ENCODE measurements at places on chromosomes 16 and 17.
A peak's percentile ranks its signal among the peaks of the same experiment; 100 is the strongest.

DNA sequence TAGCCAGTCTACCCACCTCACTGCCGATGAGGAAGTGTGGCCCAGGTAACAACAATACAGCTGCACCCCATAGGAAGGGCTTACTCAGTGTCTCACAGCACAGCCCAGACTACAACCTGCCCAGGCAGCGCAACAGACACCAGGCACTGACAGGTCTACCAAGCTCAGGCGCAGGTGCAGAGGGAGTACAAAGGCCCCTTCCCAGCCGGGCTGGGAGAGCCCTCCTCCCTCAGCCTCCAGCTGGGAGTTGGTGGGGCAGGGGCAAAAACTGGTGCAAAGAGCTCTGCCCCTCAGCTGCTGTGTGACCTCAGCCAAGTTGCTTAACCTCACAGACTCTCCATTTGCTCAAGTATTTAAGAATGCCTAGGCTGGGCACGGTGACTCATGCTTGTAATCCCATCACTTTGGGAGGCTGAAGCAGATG lies 112.6 kb upstream of the LHX1 start:
- DNase-seq, result no peak

- DNase-seq, result no peak
These were observed 8.0 kb upstream of the WFDC1 start for GRCh38 chr16:84286578-84287240.

DNA sequence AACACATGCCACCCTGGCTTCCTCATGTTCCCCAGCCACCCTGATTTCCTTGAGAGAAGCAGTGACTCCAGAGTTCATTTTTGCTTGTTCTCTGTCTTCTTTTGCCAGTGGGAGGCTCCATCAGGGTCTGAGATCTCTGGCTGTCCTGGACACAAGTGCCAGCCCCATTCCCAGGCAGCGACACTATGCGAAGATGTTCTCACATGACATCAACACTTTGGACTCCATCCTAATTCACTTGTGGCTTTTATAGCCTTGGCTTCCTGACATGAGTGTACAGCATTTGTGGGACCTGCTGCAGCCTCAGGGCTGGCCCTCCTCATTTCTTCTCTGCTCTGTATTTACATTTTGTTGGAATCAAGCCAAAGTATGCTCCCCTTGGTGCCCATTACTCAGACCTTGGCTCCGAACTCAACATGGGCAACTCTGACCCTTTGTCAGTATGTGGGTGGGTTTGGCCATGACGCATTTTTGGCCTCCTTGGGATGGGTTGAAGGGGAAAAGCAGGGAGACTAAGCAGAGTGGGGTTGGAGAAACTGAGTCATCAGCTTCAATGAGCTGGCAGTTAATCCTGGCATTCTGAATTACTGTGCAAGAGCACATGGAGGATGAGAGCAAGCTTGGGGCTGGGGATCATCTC lies 119.0 kb upstream of the EEF2KMT start:
- DNase-seq, result peak; percentile 72

DNA sequence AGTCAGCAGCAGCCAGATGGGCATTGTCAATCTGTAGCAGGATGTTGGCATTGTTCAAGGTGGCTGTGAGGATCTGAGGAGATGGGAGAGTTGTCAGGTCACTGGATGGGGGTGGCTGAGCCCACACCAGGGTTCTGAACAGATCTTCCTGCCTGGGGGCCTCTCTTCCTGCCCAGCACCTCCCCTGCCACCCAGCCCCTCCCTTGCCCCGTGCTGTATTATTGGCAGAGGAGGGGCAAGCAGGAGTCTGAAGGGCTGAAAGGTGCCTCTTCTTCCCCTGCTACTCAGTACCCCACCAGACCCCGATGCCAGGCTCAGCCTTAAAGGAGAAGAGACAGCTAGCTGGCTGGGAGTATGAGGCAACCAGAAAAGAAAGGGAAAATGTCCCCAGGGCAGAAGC lies 93.0 kb downstream of the GOSR1 start:
- no peak for DNase-seq

GRCh38 chr16:22189473-22190080 lies 16.5 kb upstream of the EEF2K start:
- DNase-seq, result no peak

- no peak for DNase-seq
These were observed 625 bp upstream of the CENPT start for GRCh38 chr16:67848118-67848517.

DNA sequence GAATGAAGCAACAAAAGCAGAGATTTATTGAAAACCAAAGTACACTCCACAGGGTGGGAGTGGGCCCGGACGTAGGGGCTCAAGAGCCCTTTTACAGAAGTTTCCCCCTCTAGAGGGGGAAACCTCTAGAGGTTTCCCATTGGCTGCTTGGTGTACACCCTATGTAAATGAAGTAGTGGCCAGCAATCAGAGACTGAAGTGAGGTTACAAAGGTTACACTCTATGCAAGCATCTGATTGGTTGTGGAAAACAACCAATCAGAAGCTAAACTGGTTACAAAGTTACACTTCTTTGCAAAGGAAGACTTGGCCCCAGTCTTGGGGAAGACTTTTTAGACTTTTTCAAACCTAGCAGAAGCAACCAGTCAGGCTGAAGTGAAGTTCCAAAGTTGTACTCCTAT lies 27.1 kb downstream of the CRAMP1 start:
- DNase-seq, result no peak

DNA sequence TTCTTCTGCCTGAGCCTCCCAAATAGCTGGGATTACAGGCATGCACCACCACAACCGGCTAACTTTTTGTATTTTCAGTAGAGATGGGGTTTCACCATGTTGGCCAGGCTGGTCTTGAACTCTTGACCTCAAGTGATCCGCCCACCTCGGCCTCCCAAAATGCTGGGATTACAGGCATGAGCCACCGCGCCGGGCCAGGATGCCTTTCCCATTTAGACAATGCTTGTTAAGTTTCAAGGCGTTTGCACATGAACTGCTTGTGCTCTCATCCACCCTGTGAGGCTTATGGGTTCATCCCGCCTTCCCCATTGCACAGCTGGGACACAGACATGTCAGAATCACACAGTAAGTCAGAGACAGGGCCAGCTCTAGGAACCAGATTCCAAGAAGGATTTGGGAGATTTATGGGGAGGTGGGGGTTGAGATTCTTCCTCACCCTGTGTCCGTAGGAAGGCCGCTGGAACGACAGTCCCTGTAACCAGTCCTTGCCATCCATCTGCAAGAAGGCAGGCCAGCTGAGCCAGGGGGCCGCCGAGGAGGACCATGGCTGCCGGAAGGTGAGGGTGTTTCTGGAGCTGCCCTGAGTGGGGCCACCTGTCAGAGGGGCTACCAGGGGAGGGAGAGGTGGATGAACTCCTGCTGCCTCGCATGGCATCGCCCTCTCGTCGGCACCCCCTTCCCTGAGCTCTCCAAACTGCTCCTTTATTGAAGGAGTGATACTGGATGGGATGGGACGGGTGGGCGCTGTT lies 46.3 kb downstream of the MRC2 start:
- DNase-seq, result no peak

GRCh38 chr17:47686276-47686635 lies 7.7 kb upstream of the TBKBP1 start:
- DNase-seq, result no peak

DNA sequence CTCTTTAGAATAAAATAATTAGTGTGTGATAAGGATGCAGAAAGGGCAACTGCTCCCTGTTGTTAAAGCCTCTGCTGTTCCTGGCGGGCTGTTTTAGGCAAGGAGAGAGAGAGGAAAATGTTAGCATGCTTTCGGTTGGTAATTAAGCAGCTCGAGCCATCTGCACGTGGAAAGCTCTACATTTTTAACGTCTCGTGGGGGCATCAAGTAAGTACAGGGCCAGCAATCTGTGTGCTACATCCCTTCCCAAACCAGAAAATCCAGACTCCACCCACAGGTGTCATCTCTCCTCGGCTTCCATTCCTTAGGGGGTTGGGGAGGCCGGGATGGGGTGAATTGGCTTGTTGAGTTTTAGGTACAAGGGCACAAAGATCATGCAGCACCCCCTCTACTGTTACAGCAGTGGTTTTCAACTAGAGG lies 62.4 kb upstream of the MARCHF10 start:
- DNase-seq, result no peak

GRCh38 chr17:82799591-82799990 lies 40.2 kb downstream of the ZNF750 start:
- DNase-seq, result no peak

GRCh38 chr17:77694391-77695363 lies 263.8 kb upstream of the TNRC6C start:
- no peak for DNase-seq

DNA sequence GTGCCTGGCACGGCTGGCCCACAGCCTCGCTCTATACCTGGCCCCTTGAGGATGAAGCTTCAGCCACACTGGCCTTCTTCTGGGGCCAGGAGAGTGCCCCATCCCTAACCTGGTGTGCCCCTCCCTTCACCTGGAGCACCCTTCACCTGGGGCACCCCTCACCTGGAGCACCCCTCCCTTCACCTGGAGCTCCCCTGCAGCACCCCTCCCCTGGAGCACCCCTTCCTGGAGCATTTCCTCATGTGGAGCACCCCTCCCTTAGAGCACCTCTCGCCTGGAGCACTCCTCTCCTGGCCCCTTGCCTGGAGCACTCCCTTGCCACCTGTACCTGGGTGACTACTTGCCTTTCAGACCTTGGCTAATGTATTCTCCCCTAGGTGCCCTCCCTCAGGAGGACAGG lies 2.4 kb upstream of the FBXL16 start:
- DNase-seq, result no peak

- DNase-seq, result peak; percentile 81
These were observed 488 bp downstream of the HOXB9 start for GRCh38 chr17:48625495-48626244.
